ENCODE measurements at places on chromosomes 3 and 15.

- peak; percentile 61 for DNase-seq
Observed at GRCh38 chr3:79651536-79652065, 116.2 kb downstream of the ROBO1 start.

DNA sequence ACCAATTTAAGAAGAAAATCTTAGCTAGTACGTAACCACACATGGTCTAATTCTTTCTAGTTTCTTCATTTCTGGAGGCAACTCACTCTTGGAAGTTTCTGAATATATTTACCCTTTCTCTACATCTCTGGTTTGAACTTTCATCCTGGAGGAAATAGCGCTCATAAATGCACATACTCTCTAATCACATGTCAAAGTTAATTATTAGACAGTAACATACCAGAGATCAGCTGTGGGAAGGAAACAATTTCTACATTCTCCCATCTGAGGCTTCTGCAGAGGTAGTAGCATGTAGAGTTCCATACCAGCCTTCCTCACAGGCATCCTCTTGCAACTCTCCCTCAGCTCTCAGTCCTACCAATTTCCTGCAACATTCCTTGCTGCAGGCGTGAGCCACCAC, 132.5 kb downstream of the RBPMS2 start:
- DNase-seq, result no peak

DNA sequence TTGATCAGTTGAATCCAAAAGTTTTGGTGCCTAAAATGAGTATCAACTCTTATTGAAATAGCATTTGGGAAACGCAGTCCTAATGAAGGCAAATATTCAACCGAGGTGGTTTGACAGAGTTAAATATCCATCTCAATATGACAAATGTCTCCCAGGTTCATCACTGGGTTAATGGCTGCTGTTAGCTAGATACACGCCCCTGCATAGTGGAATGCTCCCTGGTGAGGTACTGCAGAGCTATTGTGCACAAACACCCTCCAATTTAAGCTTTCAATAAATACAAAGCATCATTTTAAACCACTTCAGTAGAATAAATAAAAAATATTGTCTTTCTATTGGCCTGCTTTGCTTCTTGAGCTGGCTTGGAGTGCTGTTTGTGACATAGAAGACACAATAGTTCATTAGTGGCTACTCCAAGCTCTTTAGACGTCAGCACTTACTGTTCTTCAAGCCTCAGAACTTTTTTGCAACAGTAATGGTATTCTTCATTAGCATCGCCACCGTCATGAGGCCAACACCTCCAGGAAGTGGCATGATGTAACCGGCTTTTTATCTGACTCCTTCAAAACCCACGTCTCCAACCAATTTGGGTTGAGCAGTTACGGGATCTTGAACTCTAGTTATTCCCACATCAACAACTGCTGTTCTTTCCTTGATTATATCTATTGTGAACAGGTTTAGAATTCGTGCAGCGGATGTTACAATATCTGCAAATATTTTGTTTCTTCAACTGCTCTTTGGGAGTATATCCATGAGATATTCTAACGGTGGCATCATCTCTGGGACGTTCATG, 1159.6 kb upstream of the EPHA6 start:
- no peak for DNase-seq

DNA sequence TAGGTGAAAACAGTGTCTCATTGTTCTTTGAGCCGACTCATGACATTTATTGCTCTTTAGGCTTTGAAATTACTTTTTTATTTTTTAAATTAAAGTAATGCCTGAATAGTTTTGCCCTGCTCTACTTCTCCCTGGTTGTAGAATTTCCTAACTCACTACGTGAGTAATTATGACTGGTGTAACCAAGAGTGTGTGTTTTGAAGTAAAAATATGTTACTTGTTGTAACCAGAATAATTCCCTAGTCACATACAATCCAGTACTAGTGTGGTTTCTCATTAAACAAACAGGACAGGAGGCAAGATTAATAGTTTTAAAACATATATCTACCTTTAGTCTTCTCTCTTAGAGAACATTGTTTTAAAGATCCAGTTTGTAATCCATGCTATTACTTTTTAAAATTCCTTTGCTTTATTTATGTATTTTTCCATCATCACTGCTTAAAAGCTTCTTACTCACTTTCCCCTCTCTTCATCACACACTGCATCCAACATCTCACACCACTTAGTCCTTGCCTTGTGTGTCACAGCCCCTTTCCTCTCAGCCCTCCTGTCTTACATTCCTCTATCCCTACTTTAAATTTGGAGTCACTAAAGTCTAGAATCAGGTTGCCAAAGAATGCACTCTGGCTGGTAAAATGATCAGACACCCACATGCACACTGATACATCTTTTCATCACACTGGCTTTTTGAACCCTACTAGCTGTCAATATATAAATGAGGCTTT, 219.7 kb downstream of the WNT5A start:
- DNase-seq, result no peak

- peak; percentile 62 for DNase-seq
Observed at GRCh38 chr3:154018100-154018696, 103.0 kb upstream of the ARHGEF26 start.

DNA sequence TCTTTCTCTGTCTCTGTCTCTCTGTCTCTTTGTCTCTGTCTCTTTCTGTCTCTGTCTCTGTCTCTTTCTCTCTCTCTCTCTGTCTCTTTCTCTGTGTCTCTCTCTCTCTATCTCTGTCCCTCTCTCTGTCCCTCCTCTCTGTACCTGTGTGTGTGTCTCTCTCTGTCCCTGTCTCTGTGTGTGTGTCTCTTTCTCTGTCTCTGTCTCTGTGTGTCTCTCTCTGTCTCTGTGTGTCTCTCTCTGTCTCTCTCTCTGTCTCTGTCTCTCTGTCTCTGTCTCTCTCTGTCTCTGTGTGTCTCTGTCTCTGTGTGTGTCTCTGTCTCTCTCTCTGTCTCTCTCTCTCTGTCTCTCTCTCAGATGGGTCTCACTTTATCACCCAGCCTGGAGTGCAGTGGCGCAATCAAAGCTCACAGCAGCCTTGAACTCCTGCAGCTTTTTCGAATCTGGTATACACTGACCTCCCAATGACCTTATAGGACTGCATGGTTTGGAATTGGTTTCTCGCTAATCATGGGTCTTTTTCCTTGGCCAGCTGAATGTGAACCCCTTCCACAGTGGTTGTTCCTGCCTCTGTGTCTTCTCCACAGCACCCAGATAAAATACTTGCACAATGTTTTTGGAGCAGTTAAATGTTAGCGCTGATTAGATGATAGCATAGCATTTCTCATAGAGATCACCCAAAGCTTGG, 102.6 kb upstream of the KLHL25 start:
- DNase-seq, result no peak

DNA sequence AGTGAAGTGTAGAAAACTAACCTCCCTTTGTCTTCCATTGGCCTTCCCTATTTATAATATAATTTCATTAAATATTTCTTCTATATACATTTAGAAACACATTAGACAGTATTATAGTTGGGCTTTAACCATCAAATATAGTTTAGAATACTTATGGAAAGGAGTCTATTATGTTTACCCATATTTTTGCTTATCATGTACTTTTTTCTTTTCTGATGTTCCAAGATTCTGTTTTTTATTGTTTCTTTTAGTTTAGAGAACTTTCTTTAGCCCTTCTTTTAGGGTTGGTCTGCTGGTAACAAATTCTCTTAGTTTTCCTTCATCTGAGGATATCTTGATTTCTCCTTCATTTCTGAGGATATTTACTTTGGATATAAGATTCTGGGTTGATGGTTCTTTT, 23.7 kb downstream of the SH3GL3 start:
- DNase-seq, result no peak

Data from ecto neural progenitor cell (in vitro differentiated cells).